ENCODE measurements at places on chromosomes 2 and 18.

- DNase-seq = no peak
Observed at GRCh38 chr2:201964631-201965206, 68.9 kb upstream of the FZD7 start.

DNA sequence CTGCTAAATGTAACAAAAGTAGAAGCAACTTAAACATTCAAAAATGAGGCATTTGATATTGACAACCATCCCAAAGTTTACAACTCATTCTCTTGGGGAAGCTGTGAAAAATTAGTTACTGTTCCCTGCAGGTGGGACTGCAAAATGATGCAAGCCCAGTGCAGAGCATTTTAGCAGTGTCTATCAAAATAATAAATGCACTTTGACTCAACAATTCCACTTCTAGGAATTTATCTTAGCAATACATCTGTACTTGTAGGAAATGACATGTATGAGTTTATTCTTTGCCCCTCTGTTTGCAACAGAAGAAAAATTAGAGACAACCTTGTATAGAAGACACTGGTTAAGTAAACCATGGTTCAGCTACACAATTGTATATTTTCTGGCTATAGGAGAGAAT, 48.0 kb upstream of the TLK1 start:
- no peak for DNase-seq

- no peak for DNase-seq
Observed at GRCh38 chr18:55427951-55428350, 160.0 kb downstream of the TCF4 start.

GRCh38 chr18:32771871-32772580, 797 bp downstream of the KLHL14 start:
- DNase-seq = no peak

- no peak for DNase-seq
Observed at GRCh38 chr2:74004212-74005182, 19.8 kb downstream of the TET3 start.

GRCh38 chr2:206328974-206329373, 54.5 kb downstream of the ZDBF2 start:
- no peak for DNase-seq

DNA sequence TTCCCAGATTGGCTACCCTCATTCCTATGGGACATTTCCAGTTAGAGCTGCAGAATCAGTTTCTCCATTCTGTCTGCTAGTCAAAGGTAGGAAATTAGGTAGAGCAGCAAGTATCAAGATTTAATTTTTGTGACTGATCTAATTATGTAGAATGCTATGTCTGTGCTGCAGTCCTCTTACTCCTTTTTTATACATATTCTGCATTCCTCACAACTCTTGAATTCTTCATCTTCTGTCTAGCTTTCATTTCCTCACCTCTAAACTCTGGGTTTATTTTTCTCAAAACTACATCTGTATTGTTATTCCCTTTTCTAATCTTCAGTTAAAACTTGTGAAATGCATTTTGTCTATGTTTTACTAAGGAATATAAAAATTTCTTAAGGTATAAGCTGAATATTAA, 8.6 kb downstream of the SGO2 start:
- no peak for DNase-seq

DNA sequence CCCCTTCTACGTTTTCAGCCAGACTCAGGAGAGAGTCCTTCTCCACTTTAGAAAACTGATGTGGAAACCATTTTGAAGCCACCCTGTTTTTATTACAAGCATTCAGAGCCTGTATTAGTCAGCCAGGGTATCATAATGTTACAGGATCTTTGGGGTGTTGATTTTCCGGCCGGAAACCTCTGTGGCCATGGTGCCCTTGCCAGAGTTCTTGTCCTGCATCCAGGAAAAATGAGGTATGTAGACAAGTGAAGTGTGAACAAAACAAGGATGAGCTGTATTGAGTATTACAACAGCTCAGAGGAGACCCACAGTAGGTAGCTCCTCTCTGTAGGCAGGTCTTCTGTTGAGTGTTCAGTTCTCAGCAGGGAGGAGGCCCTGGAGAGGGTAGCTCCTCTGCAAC, 241.0 kb upstream of the COPS8 start:
- no peak for DNase-seq

- DNase-seq = no peak
Observed at GRCh38 chr2:3633982-3634595, 23.9 kb upstream of the ALLC start.

DNA sequence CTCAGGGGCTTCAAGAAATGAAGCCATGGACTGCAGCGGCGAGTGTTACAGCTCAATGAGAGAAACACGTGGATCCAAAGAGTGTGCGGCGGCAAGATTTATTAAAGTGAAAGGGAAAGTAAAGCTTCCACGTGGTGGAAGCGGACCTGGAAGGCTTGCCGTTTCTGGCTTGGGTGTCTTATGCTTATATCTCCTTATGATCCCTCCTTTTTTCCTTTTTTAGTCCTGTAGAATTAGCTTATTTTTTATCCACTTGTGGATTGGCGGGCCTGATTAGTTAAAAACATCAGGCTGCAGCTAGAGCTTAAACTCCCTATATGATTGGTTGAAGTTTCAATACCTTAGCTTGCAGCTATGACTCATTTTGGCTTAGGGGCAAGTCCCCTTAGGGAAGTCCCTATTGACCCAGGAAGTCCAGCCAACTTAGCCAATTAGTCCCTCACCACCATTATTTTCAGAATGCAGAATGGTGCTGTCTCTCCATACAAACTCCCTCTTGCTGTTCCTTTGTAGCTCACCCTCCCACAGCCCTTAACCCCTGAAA, 11.6 kb upstream of the HNMT start:
- DNase-seq = no peak

DNA sequence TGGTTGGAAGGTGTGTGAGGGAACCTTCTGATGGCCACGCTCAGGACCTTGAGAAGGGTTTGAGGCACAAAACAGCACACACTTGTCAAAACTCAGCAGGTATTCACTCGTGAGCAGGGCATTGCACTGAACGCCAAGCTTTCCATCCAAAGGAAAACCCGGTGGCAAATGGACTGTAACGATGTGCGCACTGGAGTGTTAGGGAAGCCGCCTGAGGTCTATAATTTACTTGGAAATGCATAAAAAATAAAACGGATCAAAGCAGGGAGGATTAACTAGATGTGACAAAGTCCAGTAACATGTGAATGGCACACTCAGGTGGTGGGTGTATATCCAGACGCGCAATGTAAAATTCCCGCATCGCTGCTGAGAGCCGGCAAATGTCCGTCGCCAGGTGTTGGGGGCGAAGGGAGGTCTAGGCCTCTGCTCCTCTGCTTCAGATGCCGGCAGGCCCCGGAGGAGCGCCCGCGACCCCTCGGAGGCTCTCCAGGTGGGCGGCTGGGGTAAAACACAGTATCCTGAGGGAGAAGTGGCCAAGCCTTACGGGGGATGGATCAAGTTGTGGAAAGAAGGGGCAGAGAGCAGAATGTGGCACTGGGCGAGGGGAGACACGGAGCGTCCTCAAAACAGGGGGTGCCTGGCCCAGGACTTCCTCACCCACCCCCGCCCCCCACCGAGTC, 15.3 kb downstream of the HES6 start:
- no peak for DNase-seq

GRCh38 chr2:12856934-12857601, 140.3 kb downstream of the TRIB2 start:
- DNase-seq = no peak

- DNase-seq = no peak
Observed at GRCh38 chr2:63842149-63843061, 709 bp downstream of the UGP2 start.

GRCh38 chr2:102313950-102314349, 2.6 kb downstream of the IL1RL1 start:
- DNase-seq = no peak

DNA sequence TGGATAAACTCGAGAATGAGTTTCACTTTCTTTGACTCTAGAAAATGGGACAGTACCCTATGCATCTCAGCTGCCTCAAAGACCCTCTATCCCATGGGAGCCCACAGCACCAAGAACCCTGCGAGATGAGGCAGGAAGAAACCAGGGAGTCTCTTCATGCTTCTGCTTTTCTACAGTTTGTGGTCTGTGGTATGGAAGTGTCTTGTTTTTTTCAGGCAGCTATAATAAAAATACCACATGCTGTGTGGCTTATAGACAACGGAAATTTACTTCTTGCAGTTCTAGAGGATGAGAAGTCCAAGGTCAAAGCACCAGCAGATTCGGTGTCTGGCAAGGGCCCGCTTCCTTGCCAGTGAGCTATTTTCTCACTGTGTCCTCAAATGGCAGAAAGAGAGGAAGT, 257.9 kb downstream of the SUCLG1 start:
- no peak for DNase-seq

DNA sequence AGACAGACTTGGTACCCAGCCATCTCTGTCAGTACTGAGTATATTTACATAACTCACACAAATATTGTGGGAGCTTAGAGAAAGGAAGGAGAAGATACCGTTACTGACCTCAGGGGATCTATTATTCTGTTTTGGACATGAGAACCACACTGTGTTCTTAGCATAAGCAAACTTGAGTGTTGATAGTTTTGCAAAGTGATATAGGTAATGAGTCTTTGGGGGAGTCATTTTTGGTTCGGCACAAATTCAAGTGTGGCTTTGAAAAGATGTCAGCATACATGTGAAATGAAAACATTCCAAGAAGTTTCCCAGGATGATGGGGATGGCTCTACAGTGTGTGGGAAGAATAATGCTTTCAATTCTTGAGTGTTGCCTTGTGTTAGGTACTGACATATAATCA, 24.1 kb downstream of the SMARCAL1 start:
- no peak for DNase-seq

- DNase-seq = no peak
Observed at GRCh38 chr2:117614823-117615534, 199.5 kb upstream of the DDX18 start.

DNA sequence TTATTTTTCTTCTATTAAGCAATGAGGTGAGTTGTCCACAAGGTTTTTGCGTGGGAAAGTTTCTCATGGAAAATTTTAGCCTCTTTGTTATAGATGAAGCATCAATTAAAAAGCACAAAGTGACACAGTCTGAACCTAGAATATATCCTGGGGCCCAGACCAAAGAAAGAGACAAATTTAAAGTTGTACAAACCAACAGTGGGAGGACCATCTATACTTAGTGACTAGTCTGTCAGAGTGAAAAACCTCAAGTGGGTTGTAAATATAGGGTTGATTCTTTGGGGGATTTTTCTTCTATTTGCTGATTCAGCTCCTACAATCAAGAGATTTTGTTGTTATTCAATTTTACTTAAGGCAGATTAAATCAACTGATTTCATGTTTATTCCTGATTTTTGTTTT, 256.2 kb downstream of the SATB2 start:
- no peak for DNase-seq

DNA sequence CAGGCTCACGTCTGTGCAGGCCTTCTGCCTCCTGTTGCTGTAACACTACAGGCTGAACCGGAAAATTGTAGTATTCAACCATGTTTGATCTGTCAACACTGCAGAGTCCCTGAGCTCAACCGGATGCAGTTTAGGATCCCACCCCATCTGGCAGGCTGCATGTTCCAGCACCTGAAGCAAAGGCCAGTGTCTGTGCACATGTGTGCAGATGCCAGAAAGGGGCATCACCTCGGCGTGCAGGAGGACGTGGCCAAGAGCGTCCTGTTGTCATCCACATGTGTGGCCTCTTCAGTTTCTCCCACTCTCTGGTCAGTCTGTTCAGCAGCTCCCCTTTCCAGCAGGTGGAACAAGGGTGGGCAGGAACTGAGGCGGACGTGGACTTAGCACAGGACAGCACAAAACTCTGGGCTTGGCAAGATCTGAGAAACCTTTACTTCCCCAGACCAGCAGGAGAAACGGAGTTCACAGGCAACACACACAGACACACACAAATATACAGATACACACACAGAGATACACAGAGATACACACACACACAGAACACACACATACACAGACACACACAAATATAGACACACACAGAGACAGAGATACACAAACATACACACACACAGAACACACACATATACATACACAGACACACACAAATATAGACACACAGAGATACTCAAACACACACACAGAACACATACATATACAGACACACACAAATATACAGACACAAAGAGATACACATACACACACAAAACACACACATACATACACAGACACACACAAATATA, 111.3 kb downstream of the NDUFA10 start:
- DNase-seq = no peak

DNA sequence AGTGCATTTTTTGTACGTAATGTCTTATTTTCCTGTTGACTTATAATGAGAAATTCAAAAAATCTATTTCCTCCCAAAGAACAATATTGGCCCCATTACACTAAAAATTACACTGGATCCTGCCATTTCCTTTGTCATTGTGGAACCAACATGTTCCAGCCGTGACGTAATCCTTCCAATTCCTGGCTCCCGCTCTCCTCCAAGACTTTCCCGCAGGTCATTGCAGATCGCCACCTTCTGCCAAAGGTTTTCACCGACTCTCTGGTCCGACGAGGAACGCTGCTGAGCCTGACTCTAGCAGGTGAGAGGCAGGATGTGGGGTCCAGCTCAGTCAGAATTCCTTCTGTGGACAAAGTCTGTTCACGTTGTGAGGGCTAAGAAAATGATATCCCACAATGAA, 38.0 kb downstream of the PTGR3 start:
- DNase-seq = no peak

- no peak for DNase-seq
Observed at GRCh38 chr2:71932780-71933466, 214.7 kb downstream of the CYP26B1 start.

- DNase-seq = no peak
Observed at GRCh38 chr18:7918701-7919100, 351.6 kb downstream of the PTPRM start.

DNA sequence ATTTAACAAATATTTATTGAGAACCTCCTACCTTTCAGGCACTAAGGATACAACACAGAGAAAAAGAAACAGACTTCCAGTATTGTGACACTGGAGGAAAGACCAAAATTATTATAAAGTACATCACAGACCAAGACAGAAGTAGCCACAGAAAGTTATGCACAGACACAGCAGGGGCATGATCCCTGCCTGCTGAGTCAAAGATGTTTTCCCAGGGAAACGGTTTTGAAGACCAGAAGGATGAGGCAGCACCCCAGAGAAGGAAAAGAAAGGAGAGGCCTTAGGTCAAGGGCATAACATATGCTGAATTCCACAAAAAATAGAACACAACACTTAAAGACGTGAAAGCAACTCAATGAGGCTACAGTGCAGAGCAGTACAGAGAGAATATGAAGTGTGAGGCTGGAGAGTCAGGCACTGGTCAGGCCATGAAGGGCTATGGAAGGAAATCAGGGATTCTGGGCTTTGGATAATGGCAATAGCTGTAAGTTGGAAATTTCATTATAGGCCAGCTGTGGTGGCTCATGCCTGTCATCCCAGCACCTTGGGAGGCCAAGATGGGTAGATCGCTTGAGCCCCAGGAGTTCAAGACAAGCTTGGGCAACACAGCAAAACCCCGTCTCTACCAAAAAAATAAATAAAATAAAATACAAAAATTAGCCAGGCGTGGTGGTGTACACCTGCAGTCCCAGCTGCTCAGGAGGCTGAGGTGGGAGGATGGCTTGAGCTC, 8.2 kb downstream of the ADAM17 start:
- no peak for DNase-seq

DNA sequence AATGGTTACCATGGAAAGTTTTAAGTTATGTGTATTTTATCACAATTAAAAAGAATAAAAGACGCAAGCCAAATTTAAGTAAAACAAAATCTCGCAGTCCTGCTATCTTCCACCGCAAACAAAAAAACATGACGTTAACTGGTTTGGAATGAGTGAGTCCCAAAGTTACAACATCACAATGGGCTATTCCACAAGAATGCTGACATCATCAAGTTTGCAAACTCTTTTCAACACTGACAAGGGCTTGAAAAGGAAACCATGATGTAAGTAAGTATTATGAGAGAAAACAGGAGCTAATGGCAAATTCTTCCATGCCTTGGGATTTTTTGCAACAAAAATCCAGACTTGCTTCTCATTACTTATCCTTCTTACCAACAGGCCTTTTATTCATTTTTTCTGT, 31.1 kb downstream of the SIGLEC15 start:
- no peak for DNase-seq
